ENCODE measurements at places on chromosomes 16 and 17.

GRCh38 chr16:51150165-51150887 is 744 bp downstream of the SALL1 start:
- no peak for DNase-seq

DNA sequence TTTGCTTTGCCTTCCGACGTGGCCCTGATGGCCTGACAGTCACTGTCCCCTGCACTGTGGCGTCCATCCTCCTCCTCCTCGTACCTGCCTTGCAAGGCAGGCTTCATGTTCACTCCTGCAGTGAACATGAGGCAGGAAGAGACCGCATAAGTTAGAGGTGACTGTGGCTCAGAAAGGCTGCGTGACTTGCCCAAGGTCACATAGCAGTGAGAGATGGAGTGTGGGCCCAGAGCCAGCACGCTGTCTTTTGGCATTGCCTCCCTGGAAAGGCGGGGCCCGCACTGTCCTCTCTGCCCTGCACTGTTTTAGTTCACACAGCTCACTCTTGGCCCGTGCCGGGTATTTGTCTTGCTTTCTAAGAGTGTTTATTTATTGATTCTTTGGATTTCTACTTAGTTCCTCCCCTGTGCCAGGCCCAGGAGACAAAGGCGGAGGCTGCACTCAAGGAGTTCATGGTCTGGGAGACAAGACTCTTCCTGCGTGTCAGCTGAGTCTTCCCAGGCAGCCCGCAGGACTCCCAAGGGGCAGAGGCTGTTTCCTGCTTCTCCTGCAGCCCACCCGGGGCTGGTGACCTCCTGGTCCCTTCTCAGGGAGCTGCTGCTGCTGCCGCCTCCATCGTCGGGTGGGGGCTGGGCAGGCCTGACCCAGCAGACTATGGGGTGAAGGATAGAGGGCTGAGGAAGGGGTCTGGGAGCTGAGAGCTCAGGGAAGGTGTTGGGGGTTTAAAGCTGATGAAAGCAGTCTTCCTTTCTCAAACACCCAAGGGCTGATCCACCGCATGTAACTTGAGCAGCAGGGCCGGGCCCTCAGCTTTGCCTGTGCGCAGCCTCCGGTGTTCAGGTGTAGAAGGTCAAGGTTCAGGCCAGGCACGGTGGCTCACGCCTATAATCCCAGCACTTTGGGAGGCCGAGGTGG is 12.7 kb downstream of the CYGB start:
- peak; percentile 76 for DNase-seq

DNA sequence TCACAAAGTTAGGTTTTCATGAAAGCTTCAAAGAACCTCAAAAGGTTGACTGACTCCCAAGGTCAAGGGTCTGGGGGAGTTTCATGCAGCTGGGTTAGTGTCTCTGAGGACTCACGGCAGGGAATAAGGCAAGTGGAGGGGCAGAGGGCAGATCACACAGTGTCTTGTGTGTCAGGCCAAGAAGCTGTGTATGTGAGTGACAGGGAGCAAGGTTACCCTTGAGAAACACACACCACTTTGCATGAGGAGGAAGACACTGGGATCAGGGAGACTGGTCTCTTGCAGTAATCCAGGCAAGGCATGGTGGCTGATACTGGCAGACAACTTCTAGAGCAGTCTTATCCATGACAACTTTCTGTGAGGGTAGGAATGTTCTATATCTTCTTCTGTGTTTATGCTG is 6.3 kb downstream of the FLOT2 start:
- DNase-seq, result no peak

DNA sequence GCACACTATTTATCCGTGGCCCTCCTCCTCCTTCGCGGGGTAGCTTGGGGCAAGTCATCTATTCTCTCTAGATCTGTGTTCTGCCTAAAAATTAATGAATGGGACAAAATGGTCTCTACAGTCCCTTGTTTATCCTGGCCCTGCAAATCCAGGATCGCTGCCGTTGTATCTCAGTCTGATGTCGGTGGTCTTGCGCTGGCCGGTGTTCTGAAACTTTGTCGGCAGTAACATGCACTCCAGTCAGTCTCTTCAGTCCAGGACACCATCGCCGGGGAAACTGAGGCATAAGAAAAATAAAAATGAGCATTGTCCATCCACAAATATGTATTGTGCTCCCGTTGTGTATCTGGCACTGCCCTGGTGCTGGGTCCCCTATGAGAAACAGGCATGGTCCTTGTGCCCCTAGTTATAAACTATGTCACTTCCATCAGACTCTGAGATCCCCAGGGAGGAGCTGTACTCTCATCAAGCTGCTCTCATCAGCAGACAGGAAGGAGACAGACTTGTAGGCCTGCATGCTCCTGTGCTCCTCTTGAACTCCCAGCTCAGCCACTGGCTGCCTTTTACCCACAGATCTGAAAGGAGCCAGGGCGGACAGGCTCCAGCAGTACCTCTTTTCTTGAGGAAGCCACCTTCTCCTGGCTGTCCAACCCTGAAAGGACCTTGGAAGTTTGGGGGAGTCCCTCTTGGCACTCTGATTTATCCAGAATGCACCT is 13.7 kb upstream of the CA4 start:
- DNase-seq, result no peak

DNA sequence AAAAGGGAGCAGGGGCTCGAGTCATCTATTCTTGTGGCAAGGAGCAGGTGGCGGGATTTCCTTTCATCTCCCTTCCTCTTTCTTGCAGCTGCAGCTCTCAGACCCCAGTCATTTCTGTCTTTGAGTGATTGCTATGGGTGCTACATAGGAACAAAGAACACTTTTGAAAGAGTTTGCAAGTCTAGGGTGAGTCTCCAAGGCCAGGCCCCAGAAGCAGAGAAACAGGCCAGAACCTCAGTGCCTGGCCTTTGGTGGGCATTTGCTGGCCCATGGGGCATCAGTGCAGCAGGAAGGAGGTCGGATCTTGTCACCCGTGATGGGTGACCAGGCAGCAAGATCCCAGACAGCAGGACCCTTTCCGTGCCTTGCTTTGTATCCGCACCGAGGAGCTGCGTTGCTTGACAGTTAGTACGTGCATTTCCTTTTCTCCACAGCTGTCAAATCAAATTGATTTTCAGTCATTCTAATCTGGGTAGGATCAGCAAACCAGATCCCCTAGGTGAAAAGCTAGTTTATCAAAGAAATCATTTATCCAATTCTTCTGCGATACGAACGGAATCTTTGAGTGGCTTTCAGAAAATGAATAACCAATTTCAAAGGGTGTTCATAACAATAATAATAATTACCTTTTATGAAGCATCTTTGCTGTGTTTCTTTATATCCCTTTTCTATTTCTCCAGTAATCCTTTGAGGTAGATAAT is 244.6 kb upstream of the MAF start:
- no peak for DNase-seq

GRCh38 chr16:3147046-3147756 is 12.4 kb downstream of the ZNF213 start:
- DNase-seq, result no peak

DNA sequence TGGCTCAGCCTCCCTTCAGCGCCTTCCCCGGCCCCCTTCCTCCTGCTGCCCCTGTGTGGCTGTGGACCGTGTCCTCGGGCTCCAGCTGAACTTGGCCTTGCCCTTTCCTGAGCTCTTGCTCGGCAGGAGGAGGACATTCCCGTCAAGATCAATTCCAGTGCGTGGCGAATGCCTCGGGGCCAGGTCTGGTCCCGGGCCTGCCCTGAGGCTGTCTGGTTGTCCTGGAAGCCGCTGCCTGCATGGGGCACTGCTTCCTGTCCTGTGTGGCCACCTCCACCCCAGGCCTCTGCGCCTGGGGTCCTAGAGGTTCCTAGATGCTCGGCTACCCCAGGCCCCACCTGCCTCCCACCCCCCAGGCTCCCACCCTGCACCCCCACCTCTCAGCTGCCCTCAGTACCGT is 12.8 kb downstream of the BAHCC1 start:
- no peak for DNase-seq

DNA sequence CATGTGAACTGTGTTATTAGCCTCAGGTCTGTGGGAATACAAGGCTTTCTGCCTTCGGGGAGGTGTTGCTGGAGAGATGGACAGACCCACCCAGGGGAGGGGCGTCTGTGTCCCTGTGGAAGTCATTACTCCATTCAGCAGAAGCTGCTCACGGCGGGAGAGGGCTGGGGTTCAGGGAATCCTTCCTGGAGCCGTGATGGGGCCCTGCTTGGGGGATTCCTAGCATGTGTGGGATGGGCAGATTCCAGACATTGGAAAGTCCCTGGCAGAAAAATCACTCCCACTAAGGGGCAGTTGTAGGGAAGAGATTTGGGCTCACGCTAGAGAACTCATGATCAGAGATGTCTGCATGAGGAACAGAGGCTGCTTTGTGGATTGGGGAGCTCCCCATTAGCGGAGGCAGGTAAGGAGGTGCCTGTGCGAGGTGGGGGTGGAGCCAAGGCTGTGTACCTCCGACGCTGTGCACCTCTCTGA is 56.3 kb upstream of the IL34 start:
- DNase-seq, result peak; percentile 90

DNA sequence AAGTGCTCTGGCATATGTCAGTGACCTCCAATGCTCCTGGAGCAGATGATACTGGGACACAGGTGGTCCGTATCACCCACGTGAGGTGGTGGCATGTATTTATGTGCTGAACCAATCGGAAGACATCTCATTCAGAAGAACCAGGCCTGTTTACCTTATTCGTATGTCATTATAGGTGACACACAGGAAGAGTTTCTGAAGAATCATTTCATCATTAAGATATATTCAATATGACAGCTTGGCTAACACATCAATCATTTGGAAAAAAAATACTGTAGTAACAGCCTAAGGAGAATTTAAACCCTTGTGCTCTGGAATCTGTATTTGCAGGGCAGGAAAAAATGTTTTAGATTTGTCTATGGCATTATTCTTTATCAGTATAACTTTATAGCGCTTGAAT is 44.6 kb downstream of the RBFOX1 start:
- no peak for DNase-seq

- peak; percentile 52 for DNase-seq
These were observed 11.8 kb downstream of the SYT17 start for GRCh38 chr16:19179546-19180490.

DNA sequence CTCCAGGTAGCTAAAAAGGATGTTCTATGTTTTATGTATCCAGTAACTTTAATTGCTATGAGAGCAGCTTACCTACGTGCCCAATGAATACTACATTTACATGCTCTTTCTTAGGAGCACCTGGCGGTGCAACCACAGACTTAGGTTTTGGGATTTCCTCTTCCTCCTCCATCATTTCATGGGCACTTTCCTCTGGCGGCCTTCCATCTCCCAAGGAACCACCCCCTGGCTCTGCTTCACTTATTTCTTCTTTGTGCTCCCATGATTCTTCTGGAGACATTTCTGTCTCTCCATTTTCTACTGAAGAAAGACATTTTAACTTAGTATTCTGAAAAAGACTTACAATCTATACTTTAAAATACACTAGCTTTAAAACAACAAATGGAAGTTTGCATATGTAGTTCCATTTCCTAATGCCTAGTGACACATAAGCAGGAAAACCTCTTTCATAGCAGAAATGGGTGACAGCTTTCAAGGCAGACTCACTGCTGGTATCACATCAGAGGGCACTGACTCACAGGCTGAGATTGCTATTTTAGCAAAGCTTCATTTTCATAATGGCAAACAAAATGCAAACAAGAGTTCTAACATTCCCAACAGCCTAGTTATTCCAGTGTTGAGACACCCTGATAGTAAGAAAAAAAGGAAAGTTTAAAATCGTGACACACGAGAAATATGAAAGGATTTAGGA is 19.1 kb downstream of the GSPT1 start:
- peak; percentile 62 for DNase-seq

GRCh38 chr16:88665148-88665547 is 2.3 kb upstream of the MVD start:
- no peak for DNase-seq

- no peak for DNase-seq
These were observed 1030.9 kb upstream of the CDH8 start for GRCh38 chr16:63067141-63067540.

DNA sequence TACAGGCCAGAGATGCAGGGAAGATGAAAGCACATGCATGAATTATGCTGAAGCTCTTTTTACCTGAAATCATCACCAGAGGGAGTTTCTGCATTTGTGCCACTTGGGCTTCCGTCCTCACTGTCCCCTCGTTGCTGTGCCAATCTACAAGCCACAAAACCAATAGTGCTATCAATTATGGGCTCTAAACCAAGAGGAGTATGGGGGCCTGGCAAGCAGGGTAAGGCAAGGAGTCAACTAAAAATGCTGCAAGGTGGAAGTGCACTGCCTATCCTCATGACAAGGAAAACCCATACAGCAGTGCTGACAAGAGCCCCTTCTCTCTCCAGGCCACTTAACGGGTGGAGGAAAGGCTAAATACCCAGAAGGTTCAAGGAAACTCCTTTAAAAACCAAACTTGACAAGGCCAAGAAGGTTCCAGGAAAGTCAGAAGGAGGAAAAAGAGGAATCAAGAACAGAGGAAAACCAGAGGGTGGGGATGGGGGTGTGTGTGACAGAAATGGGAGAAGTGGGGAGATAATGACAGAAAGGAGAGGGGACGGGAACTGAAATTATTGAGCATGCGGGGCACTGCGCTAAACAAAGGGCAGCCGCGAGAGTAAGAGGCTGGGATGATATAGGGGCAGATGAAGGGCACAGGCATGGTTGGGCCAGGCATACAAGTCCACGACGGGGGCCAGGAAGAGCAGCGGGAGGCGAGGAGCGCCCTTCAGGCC is 674 bp downstream of the C17orf75 start:
- DNase-seq, result no peak
